Activated CD8-positive, alpha-beta memory T cell treated with anti-CD3 and anti-CD28 coated beads, Interleukin-2, amount 50 U/mL, for 4 hours (primary cell): ENCODE measurements at places on chromosomes 5 and 9.

DNA sequence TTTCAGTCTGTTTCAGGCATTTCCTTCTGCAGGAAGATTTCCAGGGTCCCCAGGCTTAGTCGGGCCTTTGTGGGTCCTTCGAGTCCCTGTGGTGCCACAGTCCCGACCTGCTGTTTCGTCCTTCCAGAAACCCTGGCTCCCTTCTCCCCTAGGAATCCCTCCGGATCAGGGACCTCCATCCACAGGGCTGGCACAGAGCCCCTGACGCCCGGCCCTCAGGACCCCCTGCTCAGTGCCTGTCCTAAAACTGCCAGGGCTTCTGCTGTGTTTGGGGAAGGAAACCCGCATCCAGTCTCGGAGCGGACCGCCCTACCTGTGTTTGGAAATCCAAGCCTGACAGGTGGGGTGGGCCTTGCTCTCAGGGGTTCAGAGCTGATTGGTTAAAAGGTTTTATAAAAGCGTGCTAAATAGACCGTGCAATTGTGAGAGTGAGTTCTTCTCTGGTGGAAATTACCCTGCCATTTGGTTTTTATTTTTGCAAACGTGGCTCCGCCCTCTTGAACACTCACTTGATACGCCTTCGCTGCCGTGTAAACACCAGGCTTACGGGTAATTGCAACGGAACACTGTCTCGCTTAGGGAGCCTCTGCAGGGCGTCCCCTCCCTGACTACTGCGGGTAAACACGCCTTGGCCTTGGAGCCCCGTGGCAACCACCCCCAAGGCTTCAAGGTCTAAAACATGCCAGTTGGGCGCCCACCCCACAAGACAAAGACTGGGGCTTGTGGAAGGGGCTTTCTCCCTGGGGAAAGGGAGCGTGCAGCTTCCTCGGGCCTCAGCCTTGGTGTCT, 121.2 kb downstream of the PHF2 start:
- no peak for DNase-seq

GRCh38 chr9:40928803-40929487, 199.5 kb downstream of the FOXD4L6 start:
- no peak for DNase-seq

DNA sequence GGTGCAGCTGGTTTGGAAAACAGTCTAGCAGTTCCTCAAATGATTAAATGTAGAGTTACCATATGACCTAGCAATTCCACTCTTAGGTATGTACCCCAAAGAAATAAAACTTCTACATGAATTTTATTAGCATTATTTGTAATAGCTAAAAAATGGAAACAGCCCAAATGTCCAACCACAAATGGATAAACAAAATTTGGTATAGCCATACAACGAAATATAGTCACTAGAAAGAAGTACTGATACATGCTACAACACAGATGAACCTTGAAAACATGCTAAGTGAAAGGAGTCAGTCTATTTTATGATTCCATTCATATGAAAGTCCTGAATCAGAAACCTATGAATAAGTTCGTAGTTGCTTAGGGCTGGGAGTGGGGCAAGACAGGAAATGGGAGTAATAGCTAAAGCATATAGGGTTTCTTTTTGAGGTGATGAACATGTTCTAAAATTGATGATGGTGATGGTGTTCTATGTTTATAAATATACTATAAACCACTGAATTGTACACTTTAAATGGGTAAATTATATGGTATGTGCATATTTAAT, 6.3 kb downstream of the GDF9 start:
- no peak for DNase-seq

DNA sequence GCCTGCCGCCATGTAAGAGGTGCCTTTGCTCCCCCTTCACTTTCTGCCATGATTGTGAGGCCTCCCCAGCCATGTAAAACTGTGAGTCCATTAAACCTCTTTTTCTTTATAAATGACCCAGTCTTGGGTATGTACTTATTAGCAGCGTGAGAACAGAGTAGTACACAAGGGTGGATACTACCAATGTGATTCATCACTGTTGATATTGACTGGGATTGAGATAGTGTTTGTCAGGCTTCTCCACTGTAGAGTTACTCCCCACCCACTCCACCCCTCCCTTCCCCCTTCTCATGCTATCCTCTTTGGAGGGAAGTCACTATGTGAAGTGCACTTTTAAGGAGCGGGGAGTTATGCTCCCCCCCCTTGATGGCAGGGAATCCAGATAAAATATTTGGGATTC, 11.4 kb upstream of the CRHBP start:
- DNase-seq = no peak
